ENCODE measurements at places on chromosomes 5 and 9.

DNA sequence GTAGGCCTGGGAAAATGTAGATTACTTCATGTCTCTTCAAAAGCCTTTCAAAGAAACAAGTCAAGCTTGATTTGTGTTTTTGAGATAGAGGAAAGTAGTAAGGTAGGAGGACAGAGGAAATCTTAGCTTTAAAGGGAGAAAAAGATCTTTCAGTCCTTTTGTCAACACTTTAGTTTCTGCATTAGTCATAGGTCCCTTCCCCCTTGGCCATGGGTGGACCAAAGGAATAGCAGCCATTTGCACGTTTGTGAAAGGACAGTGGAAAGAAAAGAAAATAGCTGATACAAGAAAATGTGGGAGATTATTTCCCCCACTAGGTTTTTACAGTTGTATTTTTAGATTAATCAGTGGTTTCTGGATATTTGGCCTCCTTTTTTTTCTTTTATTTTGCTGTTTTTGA lies 121.9 kb upstream of the GRHPR start:
- DNase-seq, result peak; percentile 51

DNA sequence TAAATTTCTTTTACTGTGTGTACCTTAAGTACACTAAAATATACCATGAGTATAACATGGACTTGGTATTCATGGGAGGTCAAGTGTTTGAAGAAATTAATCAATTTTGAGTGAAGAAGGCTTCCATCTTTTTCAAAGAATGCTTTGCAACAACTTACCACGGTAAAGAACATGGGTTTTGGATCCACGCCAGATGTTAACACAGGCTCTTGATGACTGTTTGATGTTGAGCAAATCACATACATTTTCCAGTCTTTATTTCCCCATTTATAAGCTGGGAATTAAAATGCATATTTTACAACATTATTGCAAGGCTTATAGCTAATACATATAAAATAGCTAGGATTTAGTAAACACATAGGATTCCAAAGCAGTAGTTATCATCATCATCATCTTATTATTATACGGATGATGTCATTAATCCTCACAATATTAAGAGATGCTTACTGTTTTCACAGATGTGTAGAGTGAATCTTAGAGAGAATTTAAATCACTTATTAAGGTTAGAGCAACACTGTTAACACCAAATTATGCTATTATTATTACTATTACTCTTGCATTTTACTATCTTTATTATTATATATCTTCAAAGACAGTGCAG lies 362.0 kb downstream of the PRELID2 start:
- no peak for DNase-seq

- DNase-seq, result no peak
Measured at GRCh38 chr9:130259044-130259443, 6.5 kb upstream of the HMCN2 start.

- no peak for DNase-seq
Measured at GRCh38 chr9:38200431-38200830, 131.4 kb upstream of the SHB start.

GRCh38 chr5:10913841-10914240 lies 152.8 kb upstream of the DAP start:
- DNase-seq, result peak; percentile 98
